ENCODE measurements at places on chromosomes 3 and 15. TPM values are rescaled to one million over a fixed set of nuclear protein-coding genes. Genes with fewer than 3 reads are reported as not detected.

Gene SIN3A
- total RNA-seq = 68.4 TPM

GRCh38 chr3:7484636-7485035 is 623.7 kb downstream of the GRM7 start:
- DNase-seq = no peak

Gene CDHR4
- not detected for total RNA-seq

Gene TJP1
- total RNA-seq = 116 TPM

Gene HESX1
- 11.9 TPM for total RNA-seq

Data from GM23338 (cell line).